GM12891 (cell line): ENCODE measurements at places on chromosomes 13 and 19.

GRCh38 chr19:29531458-29532025 lies 5.7 kb downstream of the VSTM2B start:
- DNase-seq: no peak

DNA sequence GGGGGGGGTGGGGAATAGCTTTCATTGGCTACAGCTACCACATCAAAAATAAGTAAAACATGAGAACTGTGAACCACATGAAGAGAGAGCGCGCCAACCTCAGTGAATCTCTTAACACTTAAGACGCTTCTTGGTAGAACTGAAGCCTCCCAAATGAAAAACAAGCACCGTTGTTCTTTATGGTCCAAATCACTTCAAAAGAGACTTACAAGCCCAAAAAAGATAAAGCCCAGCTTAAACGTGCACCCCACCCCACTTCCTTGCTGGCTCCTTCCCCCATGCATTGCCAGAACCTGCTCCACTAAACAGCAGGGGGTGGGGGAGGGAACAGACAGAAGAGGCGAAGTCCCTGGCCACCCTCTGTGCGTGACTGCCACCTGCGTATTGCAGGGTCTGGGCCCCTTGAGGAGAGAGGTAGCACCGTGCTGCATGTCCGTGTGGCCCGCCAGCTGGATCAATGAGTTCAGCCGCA lies 479.1 kb downstream of the FOXO1 start:
- DNase-seq: no peak

- DNase-seq: no peak
These were observed 72.4 kb downstream of the STARD13 start for GRCh38 chr13:33213024-33213768.

DNA sequence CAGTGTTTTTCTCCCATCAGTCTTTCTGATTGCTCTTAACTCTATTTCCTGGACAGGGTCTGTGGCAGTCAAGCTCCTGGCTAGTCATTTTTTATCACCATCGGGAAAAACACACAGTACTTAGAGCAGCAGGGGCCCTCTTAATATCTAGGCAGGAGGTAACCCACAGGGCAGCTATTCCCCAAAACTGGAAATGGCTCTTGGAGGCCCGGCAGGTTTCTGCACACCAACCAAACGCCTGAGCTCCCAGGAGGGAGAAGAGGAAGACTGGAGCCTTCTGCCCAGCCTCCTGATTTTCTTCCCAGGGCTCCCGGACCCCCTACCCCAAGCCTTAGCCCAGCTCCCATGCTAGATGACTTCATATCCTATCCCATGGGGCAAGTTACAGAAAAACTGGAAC lies 49.3 kb upstream of the VSTM2B start:
- no peak for DNase-seq

DNA sequence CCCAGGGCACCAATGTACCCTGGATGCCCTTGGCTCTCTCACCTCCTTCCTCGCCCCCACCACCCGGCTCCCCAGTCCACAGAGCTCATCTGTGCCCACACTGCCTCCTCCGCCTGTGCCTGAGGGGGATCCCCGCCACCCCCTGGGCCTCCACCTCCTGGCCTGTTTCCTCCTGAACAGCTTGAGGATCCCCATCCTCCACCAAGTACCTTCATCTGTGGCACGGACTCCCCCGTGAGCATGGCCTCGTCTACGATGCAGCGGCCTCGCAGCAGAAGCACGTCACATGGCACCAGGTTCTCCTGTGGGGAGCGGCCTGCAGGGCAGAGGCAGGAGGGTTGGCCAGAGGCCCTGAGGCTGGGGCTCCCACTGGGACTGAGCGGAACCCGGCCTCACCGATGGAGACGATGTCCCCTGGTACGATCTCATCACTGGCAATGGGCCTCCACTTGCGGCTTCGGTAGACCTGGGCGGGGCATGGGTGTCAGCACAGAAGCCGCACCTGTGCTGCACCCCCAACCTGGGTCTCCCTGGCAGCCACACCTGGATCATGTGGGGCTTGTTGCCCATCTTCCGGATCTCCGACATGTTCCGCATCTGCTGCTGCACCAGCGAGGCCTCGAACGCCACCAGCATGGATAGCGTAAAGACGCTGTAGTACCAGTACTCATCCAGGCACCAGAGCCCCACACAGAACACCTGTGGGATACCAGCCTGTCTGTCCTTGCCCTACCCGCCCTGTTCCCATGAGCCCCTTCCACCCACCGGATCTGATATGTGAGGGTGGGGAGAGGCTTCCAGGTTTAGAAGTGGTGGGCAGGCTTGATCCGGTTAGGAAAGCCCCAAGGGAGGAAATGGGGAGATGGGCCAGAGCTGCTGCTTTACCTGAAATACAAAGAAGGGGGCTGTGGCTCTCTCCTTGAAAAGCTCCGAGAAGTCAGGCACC lies 6.8 kb downstream of the ATP13A1 start:
- peak; percentile 17 for DNase-seq

- no peak for DNase-seq
These were observed 837.0 kb downstream of the SLITRK6 start for GRCh38 chr13:84962141-84962750.

GRCh38 chr13:73593199-73593765 lies 534.5 kb downstream of the KLF5 start:
- no peak for DNase-seq

- DNase-seq: no peak
These were observed 59.7 kb upstream of the TMTC4 start for GRCh38 chr13:100734194-100734720.

DNA sequence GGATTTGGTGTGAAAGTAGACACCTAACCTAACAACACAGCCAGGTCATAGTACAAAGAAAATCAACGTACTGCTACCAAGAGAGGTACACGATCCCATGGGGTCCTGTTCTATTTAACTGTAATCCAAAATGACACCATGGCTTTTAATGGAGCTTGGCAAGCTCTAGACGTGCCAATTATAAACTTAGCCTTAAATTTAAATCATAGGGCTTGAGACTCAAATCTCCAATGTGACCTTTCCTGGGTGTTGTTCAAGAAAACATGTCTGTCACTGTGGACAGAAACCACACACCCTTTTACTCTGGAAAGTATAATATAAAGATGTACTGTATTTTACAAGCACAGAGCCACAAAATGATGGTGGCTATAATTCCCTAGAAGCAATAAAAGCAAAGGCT lies 299.3 kb downstream of the ENOX1 start:
- DNase-seq: no peak

- DNase-seq: no peak
These were observed 471.8 kb downstream of the LIG4 start for GRCh38 chr13:107743526-107743925.

DNA sequence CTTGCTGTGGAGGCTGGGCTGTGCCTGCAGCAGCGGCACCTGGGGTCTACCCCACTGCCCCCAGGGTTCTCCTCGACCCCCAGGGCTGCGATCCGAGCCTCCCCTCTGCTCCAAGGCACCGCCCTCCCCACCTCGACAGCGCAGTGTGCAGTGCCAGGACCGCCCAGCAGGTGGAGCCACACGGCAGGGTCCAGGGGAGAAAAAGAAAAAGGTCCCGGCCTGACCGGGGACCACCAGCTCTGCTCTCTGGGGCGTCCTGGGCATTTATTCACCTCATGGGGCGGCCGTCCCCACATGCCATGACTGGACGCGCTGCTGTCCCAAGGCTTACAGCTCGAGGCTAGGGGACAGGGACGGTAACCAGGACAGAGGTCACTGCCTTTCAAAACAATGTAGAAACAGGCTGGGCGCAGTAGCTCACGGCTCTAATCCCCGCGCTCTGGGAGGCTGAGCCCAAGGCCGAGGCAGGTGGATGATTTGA lies 10.6 kb downstream of the REXO1 start:
- peak; percentile 97 for DNase-seq

- no peak for DNase-seq
These were observed 8.7 kb upstream of the EMC10 start for GRCh38 chr19:50467566-50467965.

- DNase-seq: no peak
These were observed 75.0 kb downstream of the DHRS12 start for GRCh38 chr13:51728972-51729371.

DNA sequence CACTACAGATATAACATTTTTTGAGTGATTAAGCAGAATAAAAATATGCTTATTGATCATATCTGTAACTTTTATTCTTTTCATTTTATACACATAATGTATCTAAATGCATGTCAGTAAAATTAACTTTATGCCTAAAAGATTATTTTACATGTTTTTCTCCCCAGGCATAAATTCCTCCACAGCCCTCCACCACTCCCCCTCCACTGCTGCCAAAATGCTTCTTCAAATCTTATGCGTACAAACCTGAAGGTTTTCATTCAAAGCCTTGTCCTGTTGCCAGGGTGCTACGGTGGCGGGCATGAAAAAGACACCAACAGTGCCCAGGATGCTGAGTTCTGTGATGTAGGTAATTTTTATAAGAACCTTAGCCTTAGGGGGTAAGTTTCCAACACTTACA lies 52.9 kb downstream of the PARP4 start:
- no peak for DNase-seq

GRCh38 chr19:4889034-4889815 lies 13.5 kb downstream of the ARRDC5 start:
- no peak for DNase-seq

GRCh38 chr13:99053636-99054233 lies 75.9 kb upstream of the DOCK9 start:
- no peak for DNase-seq

- DNase-seq: no peak
These were observed 8.7 kb upstream of the ZNF492 start for GRCh38 chr19:22625266-22626035.

GRCh38 chr13:46778890-46779289 lies 18.1 kb downstream of the ESD start:
- DNase-seq: no peak

GRCh38 chr13:73481886-73482445 lies 423.2 kb downstream of the KLF5 start:
- no peak for DNase-seq

- DNase-seq: no peak
These were observed 531.8 kb downstream of the EFNB2 start for GRCh38 chr13:106003651-106004050.

GRCh38 chr19:31378404-31378803 lies 29.2 kb upstream of the TSHZ3 start:
- no peak for DNase-seq

GRCh38 chr19:19650331-19650730 lies 6.9 kb upstream of the GMIP start:
- DNase-seq: no peak

- no peak for DNase-seq
These were observed 6.2 kb upstream of the EVI5L start for GRCh38 chr19:7823686-7824301.

DNA sequence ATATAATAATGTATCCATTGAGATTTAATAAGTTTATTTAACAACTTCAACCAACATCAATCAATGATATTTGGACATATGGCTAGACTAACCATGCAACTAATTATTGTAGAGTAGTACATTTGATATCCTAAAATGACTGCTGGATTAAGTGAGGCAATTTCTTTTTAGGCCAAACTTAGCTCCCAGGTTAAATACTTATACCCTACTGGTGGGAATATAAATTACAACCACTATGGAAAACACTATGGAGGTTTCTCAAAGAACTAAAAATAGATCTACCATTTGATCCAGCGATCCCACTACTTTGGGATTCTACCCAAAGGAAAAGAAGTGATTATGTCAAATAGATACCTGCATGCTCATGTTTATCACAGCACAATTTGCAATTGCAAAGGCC lies 345.8 kb downstream of the RBM26 start:
- DNase-seq: no peak

DNA sequence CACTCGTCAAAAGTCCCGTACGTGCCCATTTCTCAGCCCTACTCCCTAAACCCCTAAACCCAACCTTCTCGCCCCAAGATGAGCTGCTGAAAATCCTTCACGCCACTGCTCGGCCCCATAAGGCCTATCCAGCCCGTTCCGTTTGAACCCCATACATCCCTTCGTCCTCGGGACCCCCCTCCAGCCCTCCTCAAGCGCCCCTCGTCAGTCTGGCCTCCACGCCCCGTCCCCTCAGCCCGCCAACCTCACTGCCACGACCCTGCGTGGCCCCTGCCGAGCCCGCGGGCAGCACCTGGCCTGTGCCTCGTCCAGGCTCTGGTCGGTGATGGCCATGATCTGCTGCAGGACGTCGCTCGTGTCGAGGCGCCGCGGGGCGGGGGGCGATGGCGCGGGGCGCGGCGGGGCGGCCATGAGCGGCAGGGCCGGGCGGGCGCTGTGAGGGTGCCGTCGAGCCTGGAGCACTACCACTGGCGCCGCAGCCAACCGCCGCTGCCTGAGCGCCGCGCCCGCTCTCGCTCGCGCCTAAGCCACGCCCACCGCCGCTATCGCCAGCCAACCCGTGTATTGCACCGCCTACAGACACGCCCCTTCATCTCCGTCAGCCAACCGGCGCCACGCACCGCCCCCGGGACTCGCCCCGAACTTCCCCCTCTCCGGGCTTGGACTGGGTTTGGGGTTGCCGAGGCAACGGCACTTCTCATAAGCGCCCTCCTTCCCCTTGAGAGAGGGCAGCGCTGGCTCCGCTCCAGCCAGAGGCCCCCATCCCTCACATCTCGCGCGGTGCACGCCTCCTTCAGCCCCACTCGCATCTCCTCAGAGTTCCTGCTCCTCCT lies at the start of gene PBX4:
Gene PBX4 (minus strand): TSS at position 469 of the 833 bp plus-strand sequence. CDS start 58 bp downstream, at position 411.
- peak; percentile 92 for DNase-seq

DNA sequence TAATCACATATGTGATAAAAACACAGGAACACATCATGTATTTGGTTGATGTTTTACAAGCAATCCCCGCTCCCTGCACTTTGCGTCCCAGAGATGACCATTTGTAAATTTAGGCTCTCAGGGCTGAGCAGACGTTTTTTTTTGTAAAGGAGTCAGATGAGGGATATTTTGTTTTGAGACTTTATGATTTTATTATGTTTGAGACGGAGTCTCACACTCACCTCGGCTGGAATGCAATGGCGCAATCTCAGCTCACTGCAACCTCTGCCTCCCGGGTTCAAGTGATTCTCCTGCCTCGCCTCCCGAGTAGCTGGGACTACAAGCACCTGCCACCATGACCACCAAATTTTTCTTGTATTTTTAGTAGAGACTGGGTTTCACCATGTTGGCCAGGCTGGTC lies 1.4 kb downstream of the TLE6 start:
- no peak for DNase-seq

- no peak for DNase-seq
These were observed 252.1 kb upstream of the STARD13 start for GRCh38 chr13:33537676-33538075.

DNA sequence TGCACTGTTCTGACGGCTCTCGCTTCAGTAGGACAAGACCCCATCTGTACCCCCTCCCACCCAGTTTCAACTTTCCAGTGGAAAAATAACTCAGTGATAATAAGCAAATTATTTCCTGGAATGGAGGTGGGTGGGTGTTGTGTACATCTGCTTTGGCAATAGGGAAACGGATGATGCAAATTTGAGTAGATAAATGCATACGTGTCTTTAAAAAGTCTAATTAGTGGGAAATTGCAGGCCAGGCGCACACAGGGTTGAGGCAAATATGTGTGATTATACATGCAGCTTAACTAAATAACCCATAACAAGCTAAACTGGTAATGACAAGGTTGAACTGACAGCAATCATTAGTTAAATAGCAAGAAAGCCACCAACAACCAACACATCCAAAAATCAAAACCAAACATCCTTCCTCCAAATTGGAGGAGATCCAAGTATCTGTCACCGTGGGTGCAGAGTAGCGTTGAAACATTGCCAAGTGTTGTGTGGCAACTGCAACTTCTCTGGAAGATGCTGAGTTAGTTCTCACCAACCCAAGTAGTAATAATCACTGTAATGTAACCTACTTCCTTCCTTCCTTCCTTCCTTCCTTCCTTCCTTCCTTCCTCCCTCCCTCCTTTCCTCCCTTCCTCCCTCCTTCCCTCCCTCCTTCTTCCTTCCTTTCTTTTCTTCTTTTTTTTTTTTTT lies 54.6 kb downstream of the TRPM4 start:
- DNase-seq: no peak
